Bone marrow (tissue), 2 donors: ENCODE measurements at places on chromosomes 12 and 14.

DNA sequence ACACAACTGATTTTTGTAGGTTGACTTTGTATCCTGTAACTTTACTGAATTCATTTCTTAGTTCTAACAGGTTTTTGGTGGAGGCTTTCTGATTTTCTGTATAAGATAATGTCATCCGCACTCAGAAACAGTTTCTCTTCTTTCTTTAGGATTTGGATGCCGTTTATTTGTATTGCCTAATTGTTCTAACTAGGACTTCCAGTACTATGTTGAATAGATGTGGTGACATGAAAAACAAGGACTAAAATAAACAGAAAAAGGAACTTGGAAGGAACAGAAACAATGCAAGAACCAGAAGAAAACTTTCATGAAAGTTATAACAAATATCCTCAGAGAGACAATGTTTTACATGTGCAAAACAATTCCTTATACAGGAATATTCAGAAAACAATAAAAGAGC lies 100.3 kb downstream of the GTF2A1 start:
- DNase-seq = no peak

- DNase-seq = no peak
Observed at GRCh38 chr12:107134558-107134957, 41.2 kb upstream of the CRY1 start.

- no peak for DNase-seq
Observed at GRCh38 chr12:125305231-125305630, 240.0 kb downstream of the AACS start.

DNA sequence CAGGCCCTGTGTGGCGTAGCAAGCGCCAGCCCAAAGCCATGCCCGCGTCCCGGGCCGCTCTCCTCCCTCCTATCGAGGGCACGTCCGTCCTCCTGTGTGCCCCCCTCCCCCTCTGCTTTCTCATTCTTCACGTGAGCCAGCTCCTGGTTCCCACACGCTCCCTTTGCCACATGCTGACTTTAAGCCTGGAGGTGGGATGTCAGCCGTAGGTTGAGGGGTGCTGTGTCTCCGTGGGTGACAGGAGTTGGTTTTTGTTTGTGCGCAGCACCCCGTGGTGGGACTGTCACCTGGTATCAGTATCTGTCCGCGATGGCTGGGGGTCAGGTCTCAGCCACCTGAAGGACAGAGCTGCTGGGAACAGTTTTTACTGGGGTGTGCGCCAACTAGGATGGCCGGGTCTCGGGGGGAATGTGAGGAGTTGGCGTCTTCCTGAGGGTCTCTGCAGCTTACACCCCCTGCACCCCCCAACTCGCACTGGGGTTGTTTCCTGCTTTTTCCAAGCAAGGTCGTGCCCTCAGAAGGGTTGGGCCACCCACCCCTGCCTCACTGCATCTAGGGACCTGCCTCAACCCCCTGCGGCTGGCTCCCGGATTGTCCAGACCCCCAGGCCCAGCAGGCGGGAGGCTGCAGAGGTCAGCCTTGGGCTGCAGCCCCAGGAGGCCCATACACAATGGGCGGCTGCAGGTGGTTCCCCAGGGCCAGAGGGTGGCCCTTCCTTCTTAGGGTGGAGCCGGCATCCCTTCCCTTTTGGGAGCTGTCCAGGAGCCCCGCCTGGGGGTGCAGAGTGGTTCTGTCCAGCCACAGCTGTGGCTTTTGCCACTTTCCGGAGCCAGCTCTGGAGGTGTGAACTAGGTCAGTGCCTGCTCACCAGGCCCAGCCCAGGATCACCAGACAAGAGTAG lies 7.3 kb downstream of the ULK1 start:
- DNase-seq = no peak

DNA sequence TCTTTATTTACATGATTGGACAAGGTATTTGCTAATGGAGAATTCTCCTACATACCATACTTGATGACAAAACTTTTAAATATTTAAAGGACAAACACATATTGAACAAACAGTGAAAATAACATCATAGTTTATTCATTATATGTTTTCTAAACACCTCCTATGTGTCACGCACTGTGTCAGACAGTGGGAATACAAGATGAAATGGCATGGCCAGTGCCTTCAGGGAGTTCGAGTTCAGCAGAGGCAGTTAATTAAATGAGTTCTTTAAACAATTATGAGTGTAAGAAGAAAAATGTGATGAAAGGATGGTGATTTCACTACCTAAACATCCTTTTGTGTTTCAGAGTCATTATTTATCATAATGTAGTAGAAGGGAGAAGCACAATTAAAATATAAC lies 159.8 kb downstream of the KCNH5 start:
- no peak for DNase-seq

DNA sequence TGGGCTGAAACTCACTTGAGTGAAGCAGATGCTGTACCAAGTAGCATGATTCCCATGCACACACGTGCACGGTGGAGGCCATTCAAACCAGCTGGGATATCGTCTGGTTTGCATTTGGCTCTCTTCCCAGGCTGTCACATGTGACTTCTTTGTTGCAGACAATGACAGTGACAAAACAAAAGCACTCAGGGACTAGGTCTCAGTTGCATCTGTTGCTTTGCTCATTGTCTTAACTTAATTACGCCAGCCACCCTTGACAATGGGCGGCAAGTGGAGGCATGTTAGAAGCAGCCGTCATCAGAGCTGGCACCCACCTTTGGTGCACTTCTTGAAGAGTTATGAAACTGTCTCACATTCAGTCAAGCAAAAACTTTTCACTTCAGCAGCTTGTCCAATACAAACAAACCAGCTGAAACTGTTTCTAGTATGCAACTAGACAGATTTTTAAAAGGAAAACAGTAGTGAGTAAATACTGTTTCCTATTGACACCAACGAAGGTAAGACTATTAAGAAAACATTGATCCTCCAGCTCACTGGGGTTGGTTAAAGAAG lies 74.3 kb downstream of the IGF1 start:
- no peak for DNase-seq

DNA sequence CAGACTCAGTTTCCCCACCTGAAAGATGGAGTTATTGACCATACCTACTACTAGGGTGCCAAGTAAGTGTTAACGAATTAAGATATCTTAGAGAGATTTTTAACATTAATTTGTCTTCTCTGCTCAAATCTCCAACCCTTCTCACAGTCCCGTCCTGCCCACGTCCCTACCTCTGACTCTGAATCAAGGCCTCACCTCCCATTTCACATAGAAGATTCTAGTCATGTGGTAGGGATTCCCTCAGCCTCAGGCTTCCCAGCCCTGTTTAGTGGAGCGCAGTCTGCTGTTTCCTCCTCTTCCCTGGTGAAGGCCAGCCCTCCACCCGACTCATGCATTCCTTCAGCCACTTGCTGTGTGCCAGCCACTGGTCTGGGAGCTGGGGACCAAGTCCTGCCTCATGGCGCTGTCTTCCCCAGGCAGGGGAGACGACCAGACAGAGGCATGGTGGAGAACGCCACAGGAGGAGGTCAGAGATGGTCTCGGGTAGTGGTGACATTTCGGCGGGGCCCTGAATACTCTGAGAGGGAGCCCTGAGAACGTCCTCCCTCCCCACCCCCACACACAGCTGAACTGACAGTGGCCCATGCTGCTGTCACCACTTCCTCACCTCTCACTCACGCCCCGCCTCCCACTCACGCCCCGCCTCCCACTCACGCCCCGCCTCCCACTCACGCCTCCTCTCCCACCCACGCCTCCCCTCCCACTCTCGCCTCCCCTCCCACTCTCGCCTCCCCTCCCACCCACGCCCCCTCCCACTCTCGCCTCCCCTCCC lies 38.8 kb downstream of the TMEM63C start:
- DNase-seq = no peak

GRCh38 chr12:98465950-98466602 lies 49.3 kb upstream of the TMPO start:
- no peak for DNase-seq

DNA sequence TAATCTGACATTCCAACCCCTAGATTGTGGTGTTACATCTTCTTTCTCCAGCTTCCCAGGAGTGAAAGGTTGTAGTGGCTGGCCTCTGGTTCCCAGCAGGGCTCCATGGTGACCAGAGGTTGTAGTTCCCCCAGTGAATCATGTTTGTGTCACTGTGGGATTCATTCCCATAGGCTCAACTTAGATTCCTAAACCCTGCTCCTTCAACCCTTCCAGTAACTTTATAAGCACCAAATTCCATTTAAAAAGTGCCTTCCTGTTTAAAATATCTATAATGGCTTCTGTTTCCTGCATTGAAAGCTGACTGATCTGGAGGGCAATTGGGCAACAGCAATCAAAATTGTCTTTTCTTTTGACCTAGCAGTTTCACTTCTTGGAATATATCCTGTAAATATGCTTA lies 40.5 kb upstream of the TBC1D15 start:
- no peak for DNase-seq

- no peak for DNase-seq
Observed at GRCh38 chr14:73125746-73126145, 10.6 kb upstream of the PSEN1 start.

- DNase-seq = no peak
Observed at GRCh38 chr14:21077672-21078071, 7.6 kb downstream of the ARHGEF40 start.

- no peak for DNase-seq
Observed at GRCh38 chr14:93201155-93201704, 5.6 kb downstream of the GON7 start.

DNA sequence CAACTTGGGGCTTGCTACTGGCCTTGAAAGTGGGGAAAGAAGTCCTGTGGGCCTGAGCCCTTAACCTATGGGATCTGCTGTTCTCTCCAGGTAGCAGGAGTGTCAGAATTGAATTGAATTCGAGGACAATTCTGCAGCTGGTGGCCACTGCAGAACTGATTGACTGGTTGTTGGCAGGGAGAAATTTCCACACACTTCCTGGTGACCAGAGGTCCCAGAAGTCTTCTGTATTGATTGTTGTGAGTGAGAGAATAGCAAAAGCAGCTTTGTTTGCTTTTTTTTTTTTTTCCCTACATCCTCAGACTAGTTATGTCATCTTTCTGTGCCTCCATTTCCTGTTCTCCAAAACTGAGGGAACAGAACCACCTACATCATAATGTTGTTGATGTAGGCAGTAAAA lies 64.1 kb downstream of the PRICKLE1 start:
- no peak for DNase-seq

- DNase-seq = no peak
Observed at GRCh38 chr14:77240336-77240915, 30.6 kb downstream of the NGB start.

DNA sequence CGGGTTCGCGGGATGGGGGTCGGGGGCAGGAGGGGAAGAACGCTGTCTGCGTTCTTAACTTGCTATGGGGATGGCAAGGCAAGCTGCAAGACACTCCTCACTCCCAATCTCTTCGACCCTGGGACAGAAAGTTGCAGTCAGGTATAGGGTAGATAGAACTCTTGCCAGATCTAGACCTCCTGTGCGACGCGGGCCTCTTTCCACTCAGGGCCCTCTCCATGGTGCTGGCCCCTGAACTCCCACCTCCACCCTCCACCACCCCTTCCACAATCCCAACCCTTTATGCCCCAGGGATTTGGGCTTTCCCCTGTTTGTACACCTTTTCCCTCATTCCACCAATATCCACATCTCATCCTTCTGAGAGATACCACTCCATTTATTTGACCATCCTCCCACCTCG lies 812 bp downstream of the NABP2 start:
- DNase-seq = no peak

GRCh38 chr12:88880051-88880450 lies 299.8 kb upstream of the KITLG start:
- DNase-seq = no peak

GRCh38 chr12:128802756-128803155 lies 21.0 kb downstream of the SLC15A4 start:
- DNase-seq = no peak

GRCh38 chr14:75991753-75992152 lies 6.2 kb downstream of the IFT43 start:
- DNase-seq = no peak

DNA sequence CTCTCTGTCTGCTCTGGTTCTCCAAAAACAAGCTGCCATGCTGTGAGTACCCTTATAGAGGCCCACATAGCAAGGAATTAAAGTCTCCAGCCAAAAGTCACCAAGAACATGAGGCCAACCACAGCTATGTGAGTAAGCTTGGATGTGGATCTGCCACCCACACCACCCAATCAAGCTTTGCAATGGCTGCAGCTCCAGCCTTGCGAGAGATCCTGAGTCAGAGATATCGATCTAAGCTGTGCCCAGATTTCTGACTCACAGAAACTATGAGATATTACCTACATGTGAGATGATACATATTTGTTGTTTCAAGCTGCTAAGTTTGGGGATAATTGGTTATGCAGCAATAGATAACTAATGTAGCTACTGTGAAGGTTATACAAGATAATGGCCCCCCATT lies 15.5 kb upstream of the TMEM233 start:
- DNase-seq = no peak

DNA sequence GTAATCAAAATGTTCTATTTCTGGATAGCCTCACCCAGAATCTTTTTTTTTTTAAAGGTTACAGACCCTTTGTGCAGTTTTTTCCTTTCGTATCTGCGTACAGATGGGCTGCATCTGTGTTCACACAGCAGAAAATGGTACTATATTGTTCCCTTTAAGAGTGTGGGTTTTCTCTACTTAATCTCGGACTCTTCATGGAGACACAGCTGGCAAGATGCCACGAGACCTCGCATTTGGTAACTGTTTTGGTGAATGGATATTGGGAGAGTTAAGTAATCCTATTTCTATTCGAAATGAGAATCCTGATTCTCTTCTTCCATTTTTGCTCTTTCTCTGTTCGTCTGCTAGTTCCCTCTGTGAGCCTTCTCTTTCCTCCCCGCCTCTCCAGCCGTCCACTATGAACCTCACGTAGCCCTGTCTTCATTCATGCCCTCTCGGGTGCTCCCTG lies 85.7 kb downstream of the SAMD4A start:
- DNase-seq = no peak

DNA sequence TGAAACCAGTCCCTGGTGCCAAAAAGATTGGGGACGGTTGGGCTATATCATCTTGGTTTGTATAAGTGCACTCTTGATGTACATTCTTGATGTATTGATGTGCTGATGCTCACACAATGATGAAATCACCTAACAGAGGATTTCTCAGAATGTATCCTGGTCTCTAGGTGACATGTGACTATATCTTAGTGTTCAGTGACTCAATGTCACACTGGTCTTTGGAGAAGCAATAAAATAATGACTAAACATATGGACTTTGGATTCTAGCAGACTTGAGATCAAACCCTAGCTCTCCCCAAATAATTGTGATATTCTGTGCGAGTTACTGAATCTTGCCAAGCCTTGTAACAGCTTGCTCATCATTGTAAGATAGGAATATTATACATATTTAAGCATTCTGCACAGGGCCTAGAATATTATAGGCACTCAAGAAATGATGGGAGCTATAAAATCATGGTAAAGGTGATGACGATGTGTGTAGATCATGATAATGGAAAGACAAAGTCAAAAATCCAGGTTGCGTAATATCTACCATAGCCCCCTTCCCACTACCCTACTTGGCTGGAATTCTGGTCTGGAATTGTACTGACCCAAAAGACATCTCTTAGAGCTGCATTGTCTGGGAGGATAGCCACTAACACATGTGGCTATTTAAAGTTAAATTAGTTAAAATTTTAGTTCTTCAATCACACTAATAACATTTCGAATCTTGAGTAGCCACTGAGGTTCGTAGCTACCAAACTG lies 117.6 kb upstream of the PWP1 start:
- no peak for DNase-seq
